ENCODE measurements at places on chromosomes 7 and 10. TPM values are rescaled to one million over a fixed set of nuclear protein-coding genes. Genes with fewer than 3 reads are reported as not detected.

The GPNMB gene
- total RNA-seq, result 5.9 TPM

The FGFBP3 gene
- 0.35 TPM for total RNA-seq

The GIMAP4 gene
- 1.0 TPM for total RNA-seq

The CCDC3 gene
- 0.08 TPM for total RNA-seq

The GPR146 gene
- total RNA-seq, result 1.1 TPM

The ADK gene
- total RNA-seq, result 71.9 TPM

The CDK1 gene
- total RNA-seq, result 81.5 TPM

The ITGA8 gene
- not detected for total RNA-seq

The MYOZ1 gene
- total RNA-seq, result 0.66 TPM

The LIPK gene
- not detected for total RNA-seq

The JCAD gene
- 0.13 TPM for total RNA-seq

The MRPL43 gene
- 65.5 TPM for total RNA-seq

The CFAP46 gene
- not detected for total RNA-seq

The SLC13A1 gene
- total RNA-seq, result 0.10 TPM

The DGKB gene
- not detected for total RNA-seq

The OR13A1 gene
- 0.23 TPM for total RNA-seq

The MRC1 gene
- total RNA-seq, result 0.19 TPM

The ANKRD61 gene
- not detected for total RNA-seq

The NSUN6 gene
- 11.5 TPM for total RNA-seq

The VPS37D gene
- total RNA-seq, result 0.21 TPM

The MOSPD3 gene
- 7.7 TPM for total RNA-seq

The TIMM23B gene
- total RNA-seq, result 23.8 TPM

The ANKRD2 gene
- total RNA-seq, result not detected

The PRKCQ gene
- total RNA-seq, result 0.97 TPM

The CLCN1 gene
- not detected for total RNA-seq

The FBXL13 gene
- 0.16 TPM for total RNA-seq

The PLAU gene
- 15.2 TPM for total RNA-seq

The CYP26C1 gene
- total RNA-seq, result 0.08 TPM

The CFAP69 gene
- 1.1 TPM for total RNA-seq

The MKI67 gene
- total RNA-seq, result 183 TPM

The SAP25 gene
- 7.0 TPM for total RNA-seq

The NME8 gene
- total RNA-seq, result 0.51 TPM

The LYZL1 gene
- not detected for total RNA-seq

The MBL2 gene
- total RNA-seq, result not detected

The CNTNAP2 gene
- 0.08 TPM for total RNA-seq
